EL (cell line): ENCODE measurements at places on chromosomes 1 and 21.
A peak's percentile ranks its signal among the peaks of the same experiment; 100 is the strongest.

GRCh38 chr1:56803561-56804156 lies 15.5 kb downstream of the FYB2 start:
- no peak for DNase-seq

- peak; percentile 43 for DNase-seq
Observed at GRCh38 chr1:39086386-39086785, 60.2 kb downstream of the NDUFS5 start.

- DNase-seq, result no peak
Observed at GRCh38 chr1:182670032-182670749, 14.2 kb downstream of the RGS8 start.

DNA sequence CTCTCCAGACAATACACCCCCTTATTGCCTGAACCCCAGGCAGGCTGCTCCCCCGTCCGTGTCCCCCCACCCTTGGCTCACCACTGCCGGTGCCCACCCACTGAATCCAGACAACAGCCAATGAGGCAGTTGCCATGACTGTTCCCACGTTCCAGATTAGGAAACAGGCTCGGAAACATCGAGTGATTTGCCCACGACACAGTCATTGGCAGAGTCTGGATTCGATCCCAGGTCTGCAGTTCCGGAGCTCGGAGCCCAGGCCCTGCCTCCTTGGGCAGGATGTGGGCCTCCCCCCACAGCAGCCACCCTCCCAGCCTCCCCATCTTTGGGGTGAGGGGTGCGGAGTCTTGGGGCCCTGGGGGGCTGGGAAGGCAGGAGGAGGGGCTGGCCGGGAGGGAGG lies 20.3 kb upstream of the CLSTN1 start:
- DNase-seq, result no peak

DNA sequence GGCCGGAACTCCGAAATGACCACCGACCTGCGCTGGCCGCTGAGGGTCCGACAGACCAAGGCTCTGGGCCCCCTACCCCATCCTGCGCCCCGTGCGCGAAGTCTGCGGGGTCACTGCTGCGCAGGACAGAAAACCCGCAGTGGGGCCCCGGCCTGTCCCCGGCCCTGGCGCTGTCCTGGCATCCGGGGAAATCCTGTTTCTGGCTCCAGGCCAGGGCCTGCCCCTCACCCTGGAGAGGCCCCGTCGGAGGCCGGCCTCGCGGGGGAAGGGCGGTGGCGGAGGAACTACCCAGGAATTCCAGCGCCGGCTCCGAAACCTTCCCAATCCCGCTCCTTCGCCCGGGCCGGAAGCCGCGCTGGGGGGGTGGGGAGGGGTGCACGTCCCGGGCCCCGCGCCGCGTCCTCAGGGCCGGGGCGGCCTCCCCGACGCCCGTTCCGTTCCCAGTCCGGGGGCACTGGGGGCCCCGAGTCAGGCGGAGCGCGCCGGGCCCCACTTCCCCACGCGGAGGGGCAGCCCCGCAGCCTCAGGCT lies 77.0 kb downstream of the MORN1 start:
- DNase-seq, result peak; percentile 72

DNA sequence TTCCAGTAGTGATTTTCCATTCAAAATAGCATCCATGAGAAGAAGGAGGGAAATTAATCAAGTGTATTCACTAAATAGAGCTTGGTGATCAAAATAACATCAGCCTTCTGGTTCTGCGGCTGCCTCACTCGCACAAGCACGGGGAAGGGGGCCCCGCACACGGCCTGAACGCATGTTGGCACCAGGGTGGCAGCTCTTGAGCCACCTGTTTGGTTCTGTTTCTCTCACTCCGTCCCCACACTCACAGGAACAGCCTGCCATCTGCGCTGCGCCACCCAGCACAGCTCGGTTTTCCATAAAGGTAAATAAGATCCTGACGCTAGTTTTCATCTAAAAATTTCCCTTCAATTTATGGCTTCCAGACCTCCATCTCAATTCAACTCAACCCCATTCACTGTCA lies 49.4 kb downstream of the TIAM1 start:
- no peak for DNase-seq

- DNase-seq, result no peak
Observed at GRCh38 chr21:39105836-39106235, 77.4 kb downstream of the PSMG1 start.

GRCh38 chr1:21340230-21340945 lies 50.1 kb upstream of the ECE1 start:
- no peak for DNase-seq

GRCh38 chr1:51570063-51570710 lies 46.7 kb upstream of the OSBPL9 start:
- DNase-seq, result peak; percentile 35

- DNase-seq, result no peak
Observed at GRCh38 chr1:206909883-206910318, 11.8 kb downstream of the FCMR start.

- peak; percentile 3 for DNase-seq
Observed at GRCh38 chr1:165162671-165163241, 193.8 kb downstream of the LMX1A start.

GRCh38 chr1:30728832-30729638 lies 5.7 kb upstream of the MATN1 start:
- DNase-seq, result no peak

GRCh38 chr1:76109901-76110560 lies 35.5 kb downstream of the ST6GALNAC3 start:
- DNase-seq, result no peak

GRCh38 chr1:16020325-16020724 lies 1.5 kb upstream of the CLCNKA start:
- DNase-seq, result no peak

GRCh38 chr1:59243550-59243949 lies 53.3 kb upstream of the FGGY start:
- DNase-seq, result no peak

DNA sequence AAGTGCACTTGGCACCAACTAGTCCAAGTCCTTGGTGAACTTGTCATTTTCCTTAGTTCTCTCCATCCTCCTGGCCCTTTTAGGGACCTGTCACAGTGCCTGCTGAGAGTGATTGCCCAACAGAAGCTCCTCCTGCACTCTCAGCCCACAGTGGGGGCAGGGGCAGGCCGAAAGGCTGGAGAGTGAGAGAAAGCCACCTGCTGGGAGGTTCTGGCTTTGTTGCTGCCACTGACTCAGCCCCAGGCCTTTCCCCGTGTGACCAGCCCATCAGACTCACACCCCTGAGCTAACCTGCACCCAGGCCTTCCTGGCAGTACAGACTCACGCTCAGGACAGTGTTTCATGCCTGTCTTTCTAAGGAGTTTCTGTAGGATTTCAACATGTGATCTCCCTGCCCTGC lies 17.1 kb upstream of the PROK1 start:
- DNase-seq, result peak; percentile 39

- no peak for DNase-seq
Observed at GRCh38 chr1:204130178-204130577, 21.7 kb downstream of the ETNK2 start.

DNA sequence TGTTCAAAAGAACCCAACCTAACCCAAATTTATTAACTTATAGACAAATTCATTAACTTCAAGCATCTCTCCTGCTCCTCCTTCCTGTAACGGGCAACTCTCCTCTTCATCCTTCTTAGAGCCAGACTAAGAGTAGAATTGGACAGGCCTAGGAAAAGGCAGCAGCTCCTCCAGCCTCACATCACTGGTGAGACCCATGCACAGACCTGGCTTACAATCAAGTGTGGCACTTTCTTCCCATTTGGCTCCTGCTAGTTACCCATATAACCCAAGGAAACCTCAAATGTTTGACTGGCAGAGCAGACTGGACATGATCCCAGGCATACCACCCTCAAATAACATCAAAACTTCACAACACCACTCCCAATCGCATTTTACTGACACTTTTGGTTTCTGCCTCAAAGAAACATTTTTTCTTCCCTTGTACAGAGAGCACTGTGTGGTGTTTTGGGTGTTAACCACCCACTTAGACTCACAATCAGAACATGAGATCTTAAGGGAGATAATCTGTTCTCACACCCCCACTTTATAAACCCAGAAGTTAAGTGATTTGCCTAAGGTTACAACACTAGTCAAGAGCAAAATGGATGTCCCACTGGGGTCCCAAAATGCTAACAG lies 101.4 kb downstream of the SIPA1L2 start:
- DNase-seq, result no peak

DNA sequence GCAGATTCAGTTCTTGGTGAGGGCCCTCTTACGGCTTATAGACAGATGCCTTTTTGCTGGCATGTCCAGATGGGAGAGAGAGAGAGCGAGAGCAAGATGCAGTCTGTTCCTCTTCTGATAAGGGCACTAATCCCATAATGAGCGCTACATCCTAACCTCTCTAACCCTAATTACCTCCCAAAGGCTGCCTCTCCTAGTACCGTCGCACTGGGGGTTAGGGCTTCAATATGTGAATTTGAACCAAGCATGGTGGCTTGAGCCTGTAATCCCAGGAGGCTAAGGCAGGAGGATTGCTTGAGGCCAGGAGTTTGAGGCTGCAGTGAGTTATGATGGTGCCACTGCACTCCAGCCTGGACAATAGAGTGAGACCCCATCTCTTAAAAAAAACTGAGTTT lies 10.5 kb upstream of the SDE2 start:
- DNase-seq, result no peak

GRCh38 chr1:220642285-220642684 lies 47.9 kb upstream of the C1orf115 start:
- no peak for DNase-seq

DNA sequence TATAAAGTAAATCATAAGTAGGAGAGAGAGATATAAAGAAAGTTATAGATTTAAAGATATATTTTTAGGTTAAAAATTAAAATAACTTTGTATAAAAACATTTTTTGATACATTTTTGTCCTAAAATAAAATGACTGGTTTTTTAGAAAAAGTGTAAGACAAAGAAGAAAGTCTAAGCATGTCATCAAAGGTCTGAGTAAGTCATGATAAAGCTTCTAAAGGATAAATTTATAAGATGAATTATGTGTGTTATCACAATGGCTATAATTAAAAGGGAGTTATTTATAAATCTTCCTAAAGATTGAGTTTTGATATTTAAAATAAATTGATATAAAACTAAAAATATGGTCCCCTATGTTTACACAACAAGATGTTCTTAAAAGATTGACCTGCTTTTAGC lies 370.9 kb downstream of the PTPRU start:
- no peak for DNase-seq

- DNase-seq, result no peak
Observed at GRCh38 chr1:158810311-158810710, 20.8 kb upstream of the MNDA start.

- no peak for DNase-seq
Observed at GRCh38 chr21:21332492-21332891, 334.3 kb downstream of the NCAM2 start.

- DNase-seq, result peak; percentile 40
Observed at GRCh38 chr1:223695941-223696340, 16.4 kb upstream of the CAPN2 start.

GRCh38 chr21:21897275-21897883 lies 899.2 kb downstream of the NCAM2 start:
- peak; percentile 26 for DNase-seq

GRCh38 chr1:182925661-182926060 lies 27.3 kb downstream of the SHCBP1L start:
- no peak for DNase-seq

- DNase-seq, result peak; percentile 40
Observed at GRCh38 chr21:28781602-28782276, 210.9 kb downstream of the LTN1 start.

DNA sequence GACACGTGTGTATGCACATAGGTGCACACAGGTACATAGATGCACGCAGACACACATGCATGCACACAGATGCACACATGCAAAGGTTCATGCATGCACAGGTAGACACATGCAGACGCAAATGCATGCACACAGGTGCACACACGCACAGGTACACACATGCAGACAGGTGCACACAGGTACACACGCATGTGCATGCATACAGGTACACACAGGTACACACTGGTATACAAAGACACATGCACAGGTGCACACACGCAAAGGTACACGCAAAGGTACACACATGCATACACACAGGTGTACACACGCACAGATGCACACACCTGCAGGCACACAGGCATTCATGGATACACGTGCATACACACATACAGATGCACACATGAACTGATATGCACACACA lies 8.8 kb downstream of the NOC2L start:
- DNase-seq, result no peak

DNA sequence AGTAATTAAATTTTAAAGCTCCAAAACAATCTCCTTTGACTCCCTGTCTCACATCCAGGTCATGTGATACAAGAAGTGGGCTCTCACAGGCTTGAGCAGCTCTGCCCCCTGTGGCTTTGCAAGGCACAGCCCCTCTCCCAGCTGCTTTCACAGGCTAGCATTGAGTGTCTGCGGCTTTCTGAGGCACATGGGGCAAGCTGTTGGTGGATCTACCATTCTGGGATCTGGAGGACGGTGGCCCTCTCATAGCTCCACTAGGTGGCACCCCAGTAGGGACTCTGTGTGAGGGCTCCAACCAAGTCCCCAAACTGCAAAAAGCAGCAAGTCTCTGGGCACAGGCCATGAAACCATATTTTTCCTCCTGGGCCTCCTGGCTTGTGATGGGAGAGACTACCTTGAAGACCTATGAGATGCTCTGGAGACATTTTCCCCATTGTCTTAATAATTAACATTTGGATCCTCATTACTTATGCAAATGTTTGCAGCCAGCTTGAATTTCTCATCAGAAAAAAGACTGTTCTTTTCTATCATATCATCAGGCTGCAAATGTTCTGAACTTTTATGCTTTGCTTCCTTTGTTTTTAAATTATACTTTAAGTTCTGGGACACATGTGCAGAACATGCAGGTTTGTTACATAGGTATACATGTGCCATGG lies 554.1 kb upstream of the OLFM3 start:
- peak; percentile 52 for DNase-seq

DNA sequence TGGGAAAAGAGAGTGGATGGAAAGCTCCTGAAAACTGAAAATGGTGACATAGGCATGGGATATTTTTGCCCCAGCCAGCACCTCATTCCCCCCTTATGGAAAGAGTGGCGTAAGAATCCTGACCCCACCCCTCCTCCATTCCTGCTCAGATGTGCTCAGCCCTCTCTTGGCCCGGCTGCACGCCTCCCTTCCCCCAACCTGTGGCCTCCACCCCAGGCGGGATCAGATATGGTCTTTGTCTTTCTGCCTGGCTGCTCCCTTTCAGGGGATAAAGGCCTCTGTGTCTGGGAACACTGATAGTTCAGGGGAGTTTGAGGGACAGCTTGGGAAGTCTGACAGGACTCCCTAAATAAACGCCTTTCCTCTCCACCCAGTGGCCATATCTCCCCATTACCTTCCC lies 49.8 kb downstream of the KIRREL1 start:
- no peak for DNase-seq

DNA sequence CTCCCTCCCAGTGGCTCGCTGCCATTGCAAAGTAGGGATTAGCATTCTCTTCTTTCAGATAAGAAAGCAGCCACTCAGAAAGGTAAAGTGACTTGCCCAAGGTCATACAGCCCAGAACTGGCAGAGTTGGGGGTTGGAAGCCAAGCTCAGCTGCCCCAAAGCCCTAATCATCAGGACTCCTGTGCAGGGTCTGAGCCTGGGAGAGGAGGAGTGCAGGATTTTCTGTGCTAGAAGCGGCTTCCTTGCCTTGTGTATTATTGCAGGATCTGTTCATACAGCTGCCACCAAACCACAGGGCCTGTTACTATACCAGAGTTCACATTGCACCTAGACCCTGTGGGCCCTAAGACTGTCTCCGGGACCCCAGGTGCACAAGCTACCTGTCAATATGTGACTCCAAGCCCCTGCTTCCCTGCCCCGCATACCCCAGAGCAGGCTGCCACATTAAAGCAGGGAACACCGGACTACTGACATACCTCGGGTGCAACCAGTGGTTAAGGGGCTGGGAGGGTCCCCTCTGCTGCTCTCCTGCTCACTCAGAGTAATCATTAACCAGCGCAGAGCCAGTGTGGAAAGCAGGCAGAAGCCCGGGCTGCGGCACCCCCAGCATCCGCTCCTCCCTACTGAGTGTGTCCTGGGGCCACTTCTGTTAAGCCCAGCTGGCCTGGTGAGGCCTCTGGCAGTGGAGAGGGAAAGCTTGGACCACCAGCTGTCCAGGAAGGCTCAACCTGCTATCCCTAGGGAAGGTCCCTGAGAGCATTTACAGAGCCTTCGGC lies 15.8 kb downstream of the HSPG2 start:
- no peak for DNase-seq
